ENCODE measurements at places on chromosomes 7 and 10.
A peak's percentile ranks its signal among the peaks of the same experiment; 100 is the strongest.

DNA sequence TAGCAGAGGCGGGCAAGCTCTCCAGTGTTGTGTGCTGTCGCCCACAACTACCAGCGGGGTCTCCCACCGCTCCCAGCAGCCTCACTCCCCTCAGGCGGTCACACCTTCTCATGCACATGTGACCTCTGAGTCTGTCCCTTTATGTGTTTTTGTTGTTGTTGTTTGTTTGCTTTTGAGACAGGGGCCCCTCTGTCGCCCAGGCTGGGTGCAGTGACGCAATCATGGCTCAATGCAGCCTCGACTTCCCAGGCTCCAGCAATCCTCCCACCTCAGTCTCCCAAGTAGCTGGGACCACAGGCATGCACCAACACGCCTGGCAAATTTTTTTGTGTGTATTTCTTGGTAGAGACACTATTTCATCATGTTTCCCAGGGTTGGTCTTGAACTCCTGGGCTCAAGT lies 1.5 kb downstream of the CPSF4 start:
- peak; percentile 27 for DNase-seq

- no peak for DNase-seq
Measured at GRCh38 chr7:39567294-39567693, 1.1 kb downstream of the YAE1 start.

DNA sequence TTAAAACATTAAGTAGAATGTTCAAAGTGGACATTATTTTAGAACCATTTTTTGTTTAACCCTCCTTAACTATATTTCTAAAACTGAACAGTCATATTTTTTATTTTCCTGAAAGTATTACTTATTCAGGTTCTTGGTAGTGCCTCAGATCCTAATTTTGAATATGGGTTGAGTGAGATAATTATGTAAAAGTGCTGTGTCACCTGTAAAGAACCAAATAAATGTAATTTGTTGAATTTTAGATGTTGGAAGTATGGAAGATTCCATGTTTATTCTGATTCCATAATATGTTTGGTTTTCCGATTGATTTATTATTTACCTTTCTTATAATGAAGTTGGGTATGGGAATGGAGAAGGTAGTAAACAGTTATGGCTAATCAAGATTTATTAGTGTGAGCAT lies 61.4 kb downstream of the LUC7L2 start:
- no peak for DNase-seq

DNA sequence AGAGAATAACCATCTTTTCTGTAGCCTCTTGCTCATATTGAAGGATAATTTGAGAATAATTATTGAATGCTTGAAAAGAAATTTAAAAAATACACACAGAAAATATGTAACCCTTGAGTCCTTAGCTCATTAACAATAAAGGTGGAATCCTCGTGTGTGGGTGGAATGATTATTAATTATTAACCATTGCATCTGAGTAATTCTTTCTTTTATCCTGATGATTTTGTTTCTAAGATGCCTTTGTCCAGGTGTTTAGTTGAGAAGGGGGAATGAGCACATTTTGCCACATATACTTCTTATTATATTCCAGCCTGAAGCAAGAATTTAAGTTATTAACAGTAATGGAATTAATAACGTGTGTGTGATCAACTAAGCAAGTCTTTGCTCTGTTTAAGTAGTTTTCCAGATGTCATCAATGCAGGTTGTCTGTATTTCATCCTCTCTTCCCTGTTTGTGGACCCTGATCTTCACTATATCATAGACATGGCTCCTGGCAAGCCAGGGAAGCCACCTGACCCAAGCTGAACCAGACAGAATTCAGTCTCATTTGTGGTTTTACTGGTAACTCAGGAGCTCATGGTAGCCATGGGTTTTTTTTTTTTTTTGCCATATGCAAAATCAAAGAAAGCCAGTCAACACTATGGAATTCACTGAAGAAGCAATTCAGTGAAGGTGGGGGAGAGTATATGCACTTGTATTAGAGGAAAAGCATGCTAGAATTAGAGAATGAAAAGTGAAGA lies 144.3 kb downstream of the KIF20B start:
- DNase-seq = peak; percentile 29

DNA sequence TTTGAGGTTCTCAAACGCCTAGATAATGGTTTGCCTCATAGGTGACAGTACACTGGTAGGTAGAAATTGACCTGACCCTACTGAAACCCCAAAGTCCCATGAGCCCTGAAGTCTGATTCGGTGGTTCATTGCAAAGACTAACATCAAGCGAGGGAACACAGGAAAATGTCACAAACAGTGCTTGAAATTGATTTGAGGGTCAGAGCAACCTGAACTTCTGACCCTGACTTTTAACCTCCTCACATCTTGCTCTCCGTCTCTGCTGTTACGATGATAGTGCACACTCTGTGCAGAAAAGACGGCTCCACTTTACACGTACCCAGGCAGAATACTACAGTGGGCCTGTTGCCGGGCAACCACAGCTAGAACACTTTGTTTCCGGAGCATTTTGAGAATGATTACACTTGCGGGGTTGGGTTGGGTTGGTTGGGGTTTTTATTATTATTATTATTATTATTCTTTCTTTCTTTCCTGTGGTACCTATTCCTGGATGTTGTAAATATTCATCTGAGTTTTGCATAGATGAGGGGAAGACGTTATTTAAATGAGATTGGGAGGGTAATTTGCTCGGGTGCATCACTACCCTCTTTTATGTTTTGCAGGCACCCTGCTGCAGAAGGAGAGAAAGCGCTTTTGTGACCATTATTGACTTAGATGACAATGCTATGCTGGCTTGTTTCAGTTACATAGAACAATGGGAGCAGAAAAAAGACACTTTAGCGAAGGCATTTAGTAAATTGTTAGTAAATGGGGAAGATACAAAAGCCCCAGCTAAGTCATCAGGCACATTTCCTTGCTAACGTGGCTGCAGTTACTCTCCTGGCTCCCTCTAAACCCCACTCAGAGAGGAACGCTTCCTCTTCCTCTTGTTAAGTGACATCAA lies 438.1 kb upstream of the NRP1 start:
- DNase-seq = no peak

GRCh38 chr10:1063232-1063865 lies 7.2 kb downstream of the WDR37 start:
- DNase-seq = no peak

DNA sequence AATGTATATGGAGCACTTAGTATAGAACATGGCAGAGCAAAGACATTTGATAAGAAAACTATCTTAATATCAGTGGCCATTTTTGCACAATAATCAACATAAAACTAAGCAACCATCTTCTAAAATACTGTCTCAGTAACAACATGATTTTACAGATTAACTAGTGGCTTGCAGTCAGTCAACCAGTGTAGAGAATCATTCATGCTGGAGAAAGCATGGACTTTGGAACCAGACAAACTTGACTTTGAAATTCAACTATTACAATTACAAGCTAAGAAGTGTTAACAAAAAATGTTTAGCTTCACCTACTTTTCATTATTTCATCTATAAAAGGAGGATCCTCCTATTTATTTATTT lies 27.7 kb downstream of the CUBN start:
- no peak for DNase-seq

- no peak for DNase-seq
Measured at GRCh38 chr10:4824791-4825310, 1.2 kb upstream of the AKR1E2 start.

DNA sequence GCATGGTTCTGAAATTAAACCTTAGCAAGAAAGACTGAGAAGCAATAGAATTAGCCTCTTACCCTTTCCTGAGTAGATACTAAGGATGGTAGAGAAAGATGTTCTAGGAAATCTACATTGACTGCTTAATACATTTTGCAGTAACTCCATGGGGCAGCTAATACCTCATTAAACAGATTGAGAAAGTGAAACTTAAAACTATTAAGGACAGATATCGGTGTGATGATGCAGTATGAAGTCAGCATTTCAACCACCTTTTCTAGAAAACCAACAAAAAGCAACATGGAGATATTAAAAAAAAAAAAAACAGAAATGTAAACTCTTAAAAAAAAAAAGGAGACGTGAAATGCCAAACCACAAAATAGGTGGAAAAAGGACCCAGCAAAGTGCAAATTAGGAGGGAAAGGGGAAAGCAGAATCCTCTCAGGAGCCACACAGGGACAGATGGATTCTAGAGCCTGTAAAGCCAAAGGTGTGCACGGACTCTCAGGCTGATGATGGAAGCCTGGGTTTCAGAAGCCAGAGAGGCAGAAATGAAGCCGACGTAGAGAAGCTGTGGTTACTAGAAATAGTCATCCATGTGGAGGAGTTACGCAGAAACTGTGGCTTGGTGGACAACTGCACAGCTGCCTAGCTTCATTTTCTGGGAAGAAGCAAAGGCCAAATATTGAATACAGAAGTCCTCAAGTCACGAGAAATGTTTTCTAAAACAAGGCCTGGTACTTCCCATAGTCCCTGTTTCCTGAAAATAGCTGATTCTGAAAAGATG lies 38.1 kb upstream of the GPR141 start:
- DNase-seq = no peak

- no peak for DNase-seq
Measured at GRCh38 chr7:138164804-138165203, 88.5 kb downstream of the AKR1D1 start.

DNA sequence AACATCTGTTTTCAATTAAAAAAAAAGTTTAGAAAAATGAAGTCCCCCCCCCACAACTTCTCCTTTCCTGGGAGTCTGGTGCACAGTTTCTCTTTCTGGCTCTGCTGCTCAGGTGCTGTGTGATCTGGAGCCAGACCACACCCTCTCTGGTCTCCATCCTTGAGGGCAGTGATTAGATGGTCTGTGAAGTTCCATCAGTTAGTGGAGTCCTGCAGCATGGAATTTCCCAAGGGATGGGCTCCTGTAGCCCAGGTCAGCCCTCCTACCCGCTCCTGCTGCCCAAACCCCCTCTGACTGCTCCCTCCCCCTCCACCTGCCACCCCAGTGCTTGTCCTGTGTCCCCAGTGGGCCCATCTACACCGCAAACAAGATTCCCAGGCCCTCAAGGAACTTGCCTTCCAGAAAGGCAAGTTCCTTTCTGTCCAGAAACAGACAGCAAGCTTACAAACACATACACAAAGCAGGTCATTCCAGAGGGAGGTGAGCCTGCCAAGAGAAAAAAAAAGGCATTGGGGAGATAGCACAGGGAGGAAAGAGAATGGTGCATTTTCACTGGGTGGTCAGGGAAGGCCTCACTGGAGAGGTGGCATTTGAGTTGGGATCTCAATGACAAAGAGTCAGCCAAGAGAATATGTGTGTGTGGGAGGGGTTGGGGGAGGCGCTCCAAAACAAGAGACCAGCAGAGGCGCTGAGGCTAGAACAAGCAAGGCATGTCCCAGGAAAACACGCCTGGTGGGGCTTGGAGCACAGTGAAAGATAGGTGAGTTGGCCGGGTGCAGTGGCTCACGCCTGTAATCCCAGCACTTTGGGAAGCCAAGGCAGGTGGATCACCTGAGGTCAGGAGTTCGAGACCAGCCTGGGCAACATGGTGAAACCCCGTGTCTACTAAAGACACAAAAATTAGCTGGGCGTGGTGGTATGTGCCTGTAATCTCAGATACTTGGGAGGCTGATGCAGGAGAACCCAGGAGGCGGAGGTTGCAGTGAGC lies 49.5 kb upstream of the SLC29A3 start:
- peak; percentile 31 for DNase-seq

GRCh38 chr10:116840389-116841075 lies 8.8 kb upstream of the ENO4 start:
- no peak for DNase-seq

DNA sequence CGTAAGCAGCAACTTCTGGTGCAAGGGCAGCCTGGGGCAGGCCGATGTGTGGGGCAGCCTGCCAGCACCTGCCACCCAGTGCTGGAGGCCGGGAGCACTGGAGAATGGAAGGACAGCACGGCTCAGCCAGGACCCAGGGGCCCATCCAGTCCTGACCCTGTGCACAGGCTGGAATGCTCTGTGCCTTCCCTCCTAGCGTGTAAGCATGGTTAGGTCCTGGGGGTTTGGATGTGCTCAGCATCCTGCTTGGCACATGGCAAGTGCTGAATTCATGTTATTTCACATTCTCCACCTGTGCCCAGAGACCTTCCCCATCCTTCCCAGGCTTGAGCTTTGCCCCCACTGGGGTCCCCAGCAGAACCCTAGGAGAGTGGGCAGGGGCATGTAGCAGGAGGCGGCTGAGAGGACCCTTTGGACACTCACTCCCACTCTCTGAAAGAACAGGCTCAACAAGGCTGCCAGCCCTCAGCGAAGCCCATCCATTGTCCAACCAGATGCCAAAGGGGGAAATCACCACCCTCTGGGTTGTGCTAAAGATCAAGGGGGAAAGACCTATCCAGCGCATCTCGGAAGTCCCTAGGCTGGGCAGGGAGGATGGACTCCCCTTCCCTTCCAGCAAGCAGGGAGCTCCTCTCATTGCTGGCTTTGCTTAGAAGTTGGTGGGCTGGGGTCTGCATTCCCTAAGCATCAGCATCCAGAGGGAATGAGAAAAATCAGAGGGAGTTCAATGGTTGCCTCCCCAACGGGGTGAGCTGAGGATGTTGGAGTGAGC lies 29.7 kb downstream of the ANXA8 start:
- DNase-seq = no peak

- DNase-seq = peak; percentile 52
Measured at GRCh38 chr10:16644146-16644545, 122.5 kb upstream of the C1QL3 start.

- no peak for DNase-seq
Measured at GRCh38 chr7:24877790-24878311, 102.1 kb downstream of the OSBPL3 start.

Data from fibroblast of skin of right quadriceps (primary cell).